Cardiac muscle cell (in vitro differentiated cells and primary cell): ENCODE measurements at places on chromosomes 4 and X.

DNA sequence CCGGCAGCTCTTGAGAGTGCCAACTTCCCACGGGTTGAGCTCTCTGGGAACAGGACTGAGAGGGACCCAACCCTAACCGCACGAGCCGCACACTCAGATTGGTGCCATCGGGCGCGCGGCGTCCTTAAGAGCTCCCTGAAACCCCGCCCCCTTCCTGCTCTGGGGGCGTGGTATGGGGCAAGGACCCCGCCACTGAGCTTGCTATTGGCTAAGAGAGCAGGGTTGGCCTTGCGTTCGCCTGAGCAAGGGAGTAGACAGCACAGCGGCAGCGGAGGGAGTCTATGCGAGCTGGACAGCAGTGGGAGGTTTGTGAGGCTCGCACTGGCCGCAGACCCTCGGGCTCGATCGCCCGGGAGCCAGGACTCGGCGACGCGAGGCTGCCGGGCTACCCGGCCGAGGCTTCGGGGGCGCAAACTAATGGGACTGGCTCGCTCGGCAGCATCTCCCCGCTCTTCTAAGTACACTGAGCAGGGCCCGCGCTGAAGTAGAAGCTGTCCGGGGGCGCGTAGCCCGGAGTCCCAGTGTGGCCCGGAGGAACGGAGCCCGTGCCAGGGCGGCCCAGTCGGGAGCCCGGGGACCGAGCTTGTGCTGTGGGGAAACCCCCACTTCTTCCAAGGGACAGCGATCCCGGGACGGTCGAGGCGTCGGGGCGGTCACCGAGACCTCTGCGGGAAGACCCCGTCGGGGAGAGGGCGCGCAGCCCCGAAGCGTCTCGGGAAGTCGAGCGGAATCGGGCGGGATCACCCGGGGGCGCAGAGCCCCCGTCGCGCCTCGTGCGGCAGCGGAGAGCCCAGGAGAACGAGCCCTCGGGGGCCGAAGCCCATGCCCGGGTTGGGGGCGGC lies at the start of gene EFNB1:
Gene EFNB1, plus strand, starts transcription at position 282 of the 842 bp plus-strand sequence. CDS start 756 bp downstream, outside the sequence.
- DNase-seq, result peak; percentile 94
- H3K4me1 ChIP-seq, result no peaks in the 10 kb centered on the region
- peak within 1 kb of the TSS; percentile 60 for H3K27ac ChIP-seq

GRCh38 chrX:17411205-17411604 lies 36.2 kb downstream of the NHS start:
- no peak overlapping the region for H3K27ac ChIP-seq
- no peaks in the 10 kb centered on the region for H3K36me3 ChIP-seq
- H3K27me3 ChIP-seq, result no peaks in the 10 kb centered on the region
- no peak for DNase-seq

- H3K4me1 ChIP-seq, result peaks cover 5% of the 10 kb centered on the region
- no peak for DNase-seq
- peaks cover 11% of the 10 kb centered on the region for H3K27me3 ChIP-seq
- no peaks in the 10 kb centered on the region for H3K36me3 ChIP-seq
- H3K4me3 ChIP-seq, result no peak overlapping the region
Observed at GRCh38 chr4:82038936-82039335, 334.9 kb downstream of the HNRNPD start.

DNA sequence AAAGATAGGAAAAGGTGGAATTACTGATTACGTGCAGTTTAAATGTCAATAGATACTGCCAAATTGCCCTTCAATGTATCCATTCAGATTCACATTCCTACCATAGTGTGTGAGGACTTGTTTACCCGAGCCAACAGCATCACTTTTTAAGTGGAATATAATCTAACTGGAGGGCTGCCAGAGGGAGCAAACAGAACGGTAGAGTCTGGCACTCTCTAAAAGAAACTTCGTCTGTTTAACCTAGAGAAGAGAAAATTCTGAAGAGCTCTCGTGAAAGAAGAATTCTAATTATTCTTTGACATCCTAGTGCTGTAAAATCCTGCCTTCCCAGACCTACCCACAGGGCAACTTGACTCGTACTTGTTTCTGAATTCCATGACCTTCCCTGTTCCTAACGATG lies 23.2 kb downstream of the SMIM43 start:
- H3K27ac ChIP-seq, result no peak overlapping the region
- H3K36me3 ChIP-seq, result no peaks in the 10 kb centered on the region
- no peaks in the 10 kb centered on the region for H3K4me1 ChIP-seq
- H3K4me3 ChIP-seq, result no peak overlapping the region

DNA sequence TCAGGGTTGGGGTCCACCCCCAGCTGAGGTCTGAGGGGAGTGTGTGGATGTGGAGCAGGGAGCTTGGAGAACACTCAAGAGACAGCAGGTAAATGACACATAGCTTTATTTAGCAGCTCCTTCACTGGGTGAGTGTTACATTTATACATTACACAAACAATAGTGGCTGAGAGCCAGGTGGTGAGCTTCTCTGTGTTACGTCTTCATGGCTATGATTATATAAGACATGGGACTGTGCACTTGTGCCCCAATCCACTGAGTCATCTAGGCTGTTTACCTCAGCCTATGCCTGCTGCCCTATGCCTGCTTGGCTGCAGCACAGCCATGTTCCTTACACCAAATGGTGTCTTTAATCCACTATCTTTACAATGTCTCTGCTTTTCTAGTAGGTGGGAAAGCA lies 459.6 kb downstream of the AFF2 start:
- H3K27me3 ChIP-seq, result no peaks in the 10 kb centered on the region
- H3K4me1 ChIP-seq, result no peaks in the 10 kb centered on the region
- H3K4me3 ChIP-seq, result no peak overlapping the region
- H3K36me3 ChIP-seq, result no peaks in the 10 kb centered on the region

DNA sequence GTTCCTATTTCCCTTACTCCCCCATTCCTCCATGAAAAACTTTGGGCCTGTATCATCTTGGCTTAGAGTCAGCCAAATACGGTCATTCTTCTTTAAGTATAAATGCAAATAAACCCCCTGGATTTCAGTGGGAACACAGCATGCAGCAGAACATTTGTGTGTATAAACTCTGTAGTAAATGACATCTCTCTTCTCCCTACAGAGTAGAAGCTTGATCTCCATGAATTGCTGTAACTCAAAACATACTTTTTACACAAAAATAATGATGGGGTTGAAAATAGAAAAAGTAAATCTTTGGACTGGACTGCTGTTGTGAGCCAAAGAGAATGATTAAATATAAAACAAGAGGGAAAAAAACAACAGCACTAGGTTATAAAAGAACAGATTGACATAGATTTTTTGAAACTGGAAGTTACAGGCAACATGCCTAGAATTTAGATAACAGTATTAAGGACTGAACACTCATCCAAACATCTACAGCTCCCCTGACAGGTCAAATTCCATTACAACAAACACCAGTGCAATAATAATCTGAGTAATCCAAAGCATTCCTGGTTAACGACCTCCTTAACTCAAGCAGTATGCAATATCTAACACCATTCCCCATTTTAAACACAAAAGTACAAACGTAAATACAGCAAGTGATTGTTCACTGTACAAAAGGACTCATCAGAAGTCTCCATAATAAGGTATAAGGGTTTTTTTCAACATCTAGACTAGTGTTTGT lies 30.7 kb downstream of the TSPAN5 start:
- no peak for DNase-seq
- no peaks in the 10 kb centered on the region for H3K36me3 ChIP-seq
- peaks cover 14% of the 10 kb centered on the region for H3K4me1 ChIP-seq
- no peaks in the 10 kb centered on the region for H3K27me3 ChIP-seq
- peak overlapping the region; percentile 8 for H3K27ac ChIP-seq

DNA sequence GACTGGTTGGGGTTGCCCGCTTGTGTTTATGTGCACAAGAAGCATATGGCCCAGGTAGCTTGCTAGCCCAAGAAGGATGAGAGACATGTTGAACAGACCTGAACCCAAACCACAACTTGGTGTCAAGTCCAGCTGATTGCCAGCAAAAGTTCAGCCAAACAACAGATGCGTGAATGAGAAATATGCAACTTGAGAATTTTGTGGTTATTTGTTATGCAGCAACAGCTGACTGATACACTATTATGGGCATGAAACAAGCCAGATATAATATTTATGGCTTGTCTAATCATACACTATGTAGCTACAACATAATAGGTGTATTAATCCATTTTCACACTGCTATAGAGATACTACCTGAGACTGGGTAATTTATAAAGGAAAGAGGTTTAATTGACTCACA lies 66.3 kb upstream of the FTHL17 start:
- no peak for DNase-seq
- no peaks in the 10 kb centered on the region for H3K4me1 ChIP-seq
- H3K27ac ChIP-seq, result no peak overlapping the region
- no peaks in the 10 kb centered on the region for H3K27me3 ChIP-seq
- no peak overlapping the region for H3K4me3 ChIP-seq

DNA sequence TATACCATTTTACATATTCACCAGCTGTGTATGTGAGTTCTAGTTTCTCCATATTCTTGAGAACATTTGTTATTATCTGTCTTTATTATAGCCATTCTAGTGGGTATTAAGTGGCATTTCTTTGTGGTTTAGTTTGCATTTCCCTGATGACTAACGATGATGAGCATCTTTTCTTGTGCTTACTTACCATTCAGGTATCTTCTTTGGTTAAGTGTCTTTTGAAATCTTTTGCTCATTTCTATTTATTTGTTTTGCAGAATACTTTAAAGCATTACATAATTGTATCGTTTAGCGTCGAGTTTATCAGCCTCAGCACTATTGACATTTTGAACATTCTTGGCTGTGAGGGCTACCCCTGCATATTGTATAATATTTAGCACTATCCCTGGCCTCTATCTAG lies 85.4 kb downstream of the FRMPD4 start:
- DNase-seq, result no peak
- H3K4me1 ChIP-seq, result no peaks in the 10 kb centered on the region
- no peak overlapping the region for H3K27ac ChIP-seq
- no peaks in the 10 kb centered on the region for H3K36me3 ChIP-seq
- no peaks in the 10 kb centered on the region for H3K27me3 ChIP-seq
- H3K4me3 ChIP-seq, result no peak overlapping the region

DNA sequence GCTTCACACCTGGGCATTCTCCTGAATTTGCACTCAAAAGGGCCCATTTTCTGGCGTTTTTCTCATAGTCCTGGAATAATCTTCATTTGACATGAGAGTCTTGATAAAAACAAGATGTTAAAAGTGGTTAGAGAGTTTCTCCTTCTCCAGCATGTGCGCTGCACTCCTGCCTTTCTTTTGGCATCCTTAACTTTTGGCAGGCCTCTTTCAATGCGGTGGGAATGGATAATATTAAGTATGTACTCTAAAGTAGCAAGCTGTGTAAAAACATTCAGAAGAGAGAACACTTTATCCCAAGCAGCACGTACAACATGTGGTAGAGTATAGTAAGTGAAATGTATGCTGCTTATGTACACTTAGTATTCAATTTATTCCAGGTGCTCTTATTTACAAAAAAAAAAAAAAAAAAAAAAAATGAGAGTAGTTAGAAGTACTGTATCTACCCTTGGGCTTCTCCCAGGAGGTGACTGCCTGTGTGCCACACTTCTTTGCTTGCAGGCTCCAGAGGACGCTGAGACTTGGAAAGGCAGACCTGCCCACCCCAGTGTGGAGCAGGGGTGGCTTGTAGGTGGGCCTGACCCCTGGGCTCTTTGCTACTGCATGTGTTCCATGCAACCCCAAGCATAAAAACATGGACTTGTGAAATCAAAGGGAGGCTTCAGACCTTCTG lies 3.9 kb downstream of the FGF2 start:
- no peak overlapping the region for H3K4me3 ChIP-seq
- peak; percentile 71 for DNase-seq
- no peaks in the 10 kb centered on the region for H3K36me3 ChIP-seq
- H3K4me1 ChIP-seq, result no peaks in the 10 kb centered on the region
- H3K27me3 ChIP-seq, result peaks cover 14% of the 10 kb centered on the region

GRCh38 chr4:159216834-159217233 lies 114.0 kb downstream of the RAPGEF2 start:
- H3K4me1 ChIP-seq, result peaks cover 65% of the 10 kb centered on the region
- H3K27me3 ChIP-seq, result no peaks in the 10 kb centered on the region
- H3K36me3 ChIP-seq, result no peaks in the 10 kb centered on the region
- H3K4me3 ChIP-seq, result no peak overlapping the region

DNA sequence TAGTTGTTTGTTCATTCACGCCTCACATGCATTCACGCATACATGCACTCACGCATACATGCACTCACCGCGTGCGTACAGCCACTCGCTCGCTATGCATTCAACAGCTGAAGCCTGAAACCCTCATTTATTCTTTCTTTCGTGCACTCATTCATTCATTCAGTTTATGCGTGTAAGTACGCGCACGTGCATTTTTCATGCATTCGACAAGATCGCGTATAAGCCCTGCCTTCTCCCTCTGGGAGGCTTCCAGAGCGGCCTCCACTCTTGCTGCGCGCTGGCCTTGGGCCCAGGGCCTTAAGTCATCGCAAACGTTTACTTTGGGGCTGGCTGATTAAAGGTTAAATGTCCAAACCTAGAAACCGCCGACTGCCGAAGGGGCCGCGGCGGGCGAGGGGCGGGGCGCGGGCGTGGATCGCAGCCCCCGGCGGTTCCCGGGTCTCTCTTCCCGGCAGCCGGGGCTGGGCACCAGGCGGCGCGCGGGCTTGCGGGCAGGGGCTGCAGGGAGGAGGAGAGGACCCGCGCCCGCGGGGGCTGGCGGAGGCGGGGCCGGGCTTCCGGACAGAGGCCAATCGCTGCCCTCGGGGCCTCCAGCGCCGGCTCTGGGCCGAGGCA lies at the start of gene GYG2:
Gene GYG2, plus strand, starts transcription at position 587 of the 615 bp plus-strand sequence. CDS start 1,259 bp downstream, outside the sequence.
- H3K4me1 ChIP-seq, result no peaks in the 10 kb centered on the region
- peak; percentile 83 for DNase-seq
- H3K36me3 ChIP-seq, result no peaks in the 10 kb centered on the region

- H3K36me3 ChIP-seq, result no peaks in the 10 kb centered on the region
- no peak for DNase-seq
- H3K27me3 ChIP-seq, result no peaks in the 10 kb centered on the region
- no peak overlapping the region for H3K4me3 ChIP-seq
Observed at GRCh38 chr4:123524958-123525628, 128.5 kb downstream of the SPRY1 start.

GRCh38 chrX:10177601-10178000 lies 20.8 kb downstream of the CLCN4 start:
- no peaks in the 10 kb centered on the region for H3K4me1 ChIP-seq
- DNase-seq, result peak; percentile 35
- H3K27ac ChIP-seq, result no peak overlapping the region

GRCh38 chr4:184102927-184103326 lies 114.7 kb downstream of the ENPP6 start:
- no peaks in the 10 kb centered on the region for H3K27me3 ChIP-seq
- H3K36me3 ChIP-seq, result no peaks in the 10 kb centered on the region
- no peak for DNase-seq
- H3K4me1 ChIP-seq, result peaks cover 17% of the 10 kb centered on the region
- H3K4me3 ChIP-seq, result no peak overlapping the region

DNA sequence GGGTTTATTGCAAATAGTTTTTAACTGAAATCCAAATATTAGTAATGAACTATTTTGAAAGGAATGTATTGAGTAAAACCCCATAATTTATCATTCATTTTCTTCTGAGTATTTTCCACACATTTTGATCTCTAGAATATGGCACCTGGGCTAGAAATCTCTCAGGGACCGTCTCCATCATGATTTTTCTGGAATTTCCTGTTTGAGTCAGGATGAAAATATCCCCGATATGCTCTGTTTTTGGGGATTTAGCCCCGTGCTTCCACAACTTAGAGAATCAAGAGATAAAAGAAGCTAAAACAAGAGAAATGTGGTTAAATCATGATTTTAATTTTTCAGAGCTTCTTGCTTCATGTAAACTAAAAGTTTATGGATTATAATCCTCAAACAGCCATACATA lies 114.2 kb downstream of the SPCS3 start:
- no peak overlapping the region for H3K27ac ChIP-seq
- no peak for DNase-seq
- H3K27me3 ChIP-seq, result no peaks in the 10 kb centered on the region
- no peaks in the 10 kb centered on the region for H3K36me3 ChIP-seq
- no peaks in the 10 kb centered on the region for H3K4me1 ChIP-seq

- no peak overlapping the region for H3K27ac ChIP-seq
- H3K4me3 ChIP-seq, result no peak overlapping the region
- peaks cover 5% of the 10 kb centered on the region for H3K4me1 ChIP-seq
- H3K27me3 ChIP-seq, result no peaks in the 10 kb centered on the region
Observed at GRCh38 chr4:109005523-109005922, 242.7 kb upstream of the ETNPPL start.
